DMS79 treated with DMSO at 0.1 percent for 48 hours (cell line): ENCODE measurements at places on chromosomes 3 and 15.

DNA sequence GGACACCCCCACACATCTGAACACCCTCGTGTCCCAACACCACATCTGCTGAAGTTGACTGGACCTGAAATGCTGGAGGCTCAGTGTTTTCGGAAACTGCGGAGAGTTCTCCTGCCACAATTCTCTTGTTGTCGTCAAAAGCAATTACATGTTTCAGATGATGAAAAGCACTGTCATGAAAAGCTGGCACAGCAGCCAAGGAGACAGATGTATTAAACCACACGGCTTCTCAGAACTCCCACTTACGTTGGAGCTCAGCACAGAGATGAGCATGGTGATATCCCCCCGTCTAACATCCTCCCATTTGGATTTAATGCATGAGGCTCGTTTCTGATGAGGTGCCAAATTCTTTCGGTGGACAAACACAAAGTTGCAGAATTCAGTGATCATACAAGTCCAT, 180.1 kb downstream of the RORA start:
- DNase-seq = no peak

DNA sequence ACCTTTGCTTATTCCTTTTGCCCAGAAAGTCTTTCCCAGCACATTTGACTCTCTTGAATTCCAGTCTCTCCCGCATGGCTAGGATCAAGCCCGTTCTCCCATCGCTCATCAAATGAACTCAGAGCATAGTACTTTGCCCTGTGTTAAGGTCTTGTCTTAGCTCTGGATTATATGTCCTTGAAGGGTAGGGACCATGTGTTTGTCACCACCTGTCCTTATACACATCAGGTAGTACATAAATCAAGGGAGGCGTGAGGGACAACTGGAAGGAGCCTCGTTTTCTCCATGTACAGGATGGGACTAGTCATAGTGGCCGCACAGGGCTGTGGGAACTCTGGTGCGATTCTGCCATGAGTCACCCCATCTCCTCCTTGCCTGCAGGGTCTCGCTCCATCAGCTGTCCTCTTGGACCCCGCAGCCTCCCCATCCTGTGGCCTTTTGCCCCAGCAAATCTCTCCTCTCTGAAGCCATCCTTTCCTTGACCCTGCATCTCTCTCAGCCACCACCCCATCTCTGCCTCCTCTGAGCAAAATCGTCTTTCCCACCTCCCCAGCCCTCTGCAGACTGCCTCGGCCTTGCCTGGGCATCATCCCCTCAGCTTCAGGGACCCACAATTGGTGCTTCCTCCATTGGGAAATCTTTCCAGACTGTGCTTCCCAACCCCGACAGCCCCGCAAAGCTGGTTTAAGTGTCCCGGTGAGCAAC, 33.4 kb upstream of the RAB6B start:
- DNase-seq = no peak

DNA sequence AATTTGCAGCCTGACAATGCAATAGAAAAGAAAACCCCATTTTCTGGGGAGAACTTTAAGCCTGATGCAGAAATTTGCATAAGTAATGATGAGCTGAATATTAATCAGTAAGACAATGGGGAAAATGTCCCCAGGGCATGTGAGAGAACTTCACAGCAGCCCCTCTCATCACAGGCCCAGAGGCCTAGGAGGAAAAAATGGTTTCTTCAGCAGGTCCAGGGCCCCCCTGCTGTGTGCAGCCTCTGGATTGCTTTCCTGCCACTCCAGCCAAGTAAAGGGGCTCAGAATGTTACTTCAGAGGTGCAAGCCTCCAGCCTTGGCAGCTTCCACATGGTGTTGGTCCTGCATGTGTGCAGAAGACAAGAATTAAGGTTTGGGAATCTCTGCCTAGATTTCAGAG, 900.3 kb upstream of the ROBO1 start:
- DNase-seq = no peak

DNA sequence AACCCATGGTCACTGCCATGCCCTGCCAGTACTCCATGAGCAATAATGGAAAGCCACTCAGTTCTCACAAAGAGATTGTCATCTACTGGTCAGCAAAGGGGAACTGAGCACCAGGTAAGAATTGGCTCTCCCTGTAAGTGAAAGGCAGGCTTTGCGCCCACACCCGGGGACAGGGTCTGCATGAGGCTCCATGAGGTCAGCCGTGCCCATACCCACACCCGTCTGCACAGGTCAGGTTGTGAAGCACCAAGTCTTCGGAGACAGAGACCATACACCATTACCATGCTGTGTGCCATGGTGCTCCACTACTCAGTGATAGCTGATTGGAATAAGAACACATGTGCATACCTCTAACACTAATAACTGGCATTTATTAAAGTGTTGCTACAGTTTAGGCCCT, 322.9 kb downstream of the EPHB1 start:
- DNase-seq = no peak

- no peak for DNase-seq
Measured at GRCh38 chr3:185763347-185764005, 61.4 kb downstream of the IGF2BP2 start.

DNA sequence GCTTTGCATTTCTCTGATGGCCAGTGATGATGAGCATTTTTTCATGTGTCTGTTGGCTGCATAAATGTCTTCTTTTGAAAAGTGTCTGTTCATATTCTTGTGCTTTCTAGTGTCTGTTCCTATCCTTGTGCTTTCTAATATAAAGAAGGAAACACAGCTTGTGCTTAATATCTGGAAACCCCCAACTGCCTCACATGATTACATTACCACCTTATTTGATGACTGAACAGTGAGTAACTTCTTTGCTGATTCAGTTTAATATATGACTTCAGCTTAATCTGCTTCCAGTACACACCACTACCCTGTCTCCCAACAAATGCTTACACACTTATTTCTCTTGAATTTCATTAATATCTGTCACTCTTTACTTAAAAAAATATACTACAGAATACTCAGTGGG, 835.1 kb downstream of the EDEM1 start:
- DNase-seq = no peak

DNA sequence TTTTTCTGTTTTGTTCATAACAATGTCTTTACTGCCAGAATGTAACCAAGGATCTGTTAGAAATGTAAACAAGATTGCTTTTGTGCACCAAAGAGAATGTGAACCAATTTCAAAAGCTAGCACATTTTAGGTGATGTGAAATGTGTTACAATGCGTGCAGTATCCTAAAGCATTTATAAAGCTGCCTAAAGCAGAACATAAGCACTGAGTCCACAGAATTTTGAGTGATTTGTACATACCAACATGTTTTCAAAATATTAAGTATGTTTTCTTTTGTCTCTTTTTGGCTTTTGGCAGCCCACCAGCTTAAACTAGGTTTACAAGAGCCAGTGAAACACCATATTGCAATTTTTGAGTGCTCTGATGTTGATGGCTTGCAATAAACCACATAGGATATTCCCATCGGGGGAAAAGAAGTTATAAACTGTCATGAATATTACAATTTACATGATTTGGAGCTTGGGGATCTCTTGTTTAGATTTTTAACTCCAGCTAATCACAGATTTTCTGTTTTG, 364.0 kb downstream of the ZIC1 start:
- no peak for DNase-seq

DNA sequence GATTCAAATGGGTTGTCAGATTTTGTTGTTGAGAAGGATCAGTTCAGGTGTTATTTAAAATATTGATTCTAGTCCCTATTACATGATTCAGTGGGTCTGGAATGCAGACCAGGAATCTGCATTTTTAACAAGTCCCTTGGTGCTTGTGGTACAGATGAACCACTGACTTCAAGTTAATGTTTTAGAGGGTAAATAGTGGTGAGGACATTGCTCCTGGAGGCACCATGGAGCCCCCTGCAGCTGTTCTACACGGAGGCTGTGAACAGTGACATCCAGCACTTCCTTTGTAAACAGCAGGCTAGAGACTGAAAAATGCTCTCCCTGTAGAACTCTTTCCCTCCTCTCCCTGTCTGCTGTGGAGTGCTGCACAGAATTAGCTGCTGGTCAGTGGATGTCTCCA, 4.8 kb upstream of the FSIP1 start:
- no peak for DNase-seq

DNA sequence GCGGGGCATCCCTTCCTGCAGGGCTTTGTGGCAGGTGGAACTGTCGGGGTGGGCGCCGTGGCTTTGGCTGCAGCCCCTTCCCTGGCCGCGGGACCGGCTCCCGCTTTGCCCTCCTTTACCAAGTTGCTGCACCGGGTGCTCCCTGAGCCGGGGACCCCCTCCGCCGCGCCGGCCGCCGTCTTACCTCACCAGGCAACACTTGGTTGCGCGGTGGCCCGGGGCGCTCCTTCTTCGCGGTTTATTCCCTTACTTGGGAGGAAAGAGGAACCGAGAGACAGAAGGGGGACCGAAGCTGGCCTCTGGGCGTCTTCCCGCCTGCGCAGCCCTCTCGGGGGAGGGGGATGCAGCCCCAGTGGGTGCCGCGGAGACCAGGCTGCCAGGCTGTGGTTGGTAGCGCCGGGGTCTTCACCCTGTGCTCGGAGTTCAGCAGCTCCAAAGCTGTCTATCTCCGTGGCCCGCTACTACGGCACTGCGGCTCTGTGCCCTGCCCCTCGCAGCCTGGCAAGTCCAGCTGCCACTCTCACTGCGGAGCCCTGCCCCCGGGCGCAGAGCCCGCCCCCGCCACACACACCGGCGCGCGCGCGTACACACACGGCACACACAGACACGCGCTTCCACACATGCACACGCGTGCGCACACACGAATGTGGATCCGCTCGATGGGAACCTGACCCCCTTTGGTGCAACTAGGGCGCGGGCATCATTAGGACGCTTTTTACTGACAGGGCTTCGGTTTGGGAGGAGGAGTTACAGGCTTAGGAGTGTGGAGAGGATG, at the start of gene DGKG:
Gene DGKG (minus strand): TSS at position 473 of the 775 bp plus-strand sequence. CDS start 41,775 bp downstream, outside the sequence.
- DNase-seq = peak; percentile 10

- peak; percentile 68 for DNase-seq
Measured at GRCh38 chr3:77081240-77081661, 41.4 kb downstream of the ROBO2 start.

- DNase-seq = no peak
Measured at GRCh38 chr3:59856934-59857460, 807.2 kb upstream of the CFAP20DC start.

DNA sequence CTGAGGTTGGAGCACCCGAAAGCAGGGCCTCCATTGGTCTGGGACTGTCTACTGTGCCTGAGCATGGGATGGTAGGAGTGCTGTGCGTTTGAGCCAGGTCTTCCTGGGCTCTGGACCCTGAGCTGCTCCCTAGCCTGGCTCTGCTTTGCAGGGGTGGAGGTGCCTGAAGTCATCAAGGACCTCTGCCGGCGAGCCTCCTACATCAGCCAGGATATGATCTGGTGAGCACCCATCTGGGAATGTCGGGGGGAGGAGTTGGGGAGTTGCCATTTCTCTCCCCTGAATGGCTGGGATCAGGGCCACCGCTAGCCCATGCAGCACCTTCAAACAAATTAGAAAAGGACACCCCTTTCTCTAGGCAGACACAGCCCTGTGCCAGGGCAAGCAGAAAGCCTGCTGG, 20.7 kb downstream of the DUOX1 start:
- no peak for DNase-seq

- no peak for DNase-seq
Measured at GRCh38 chr15:55827204-55827603, 84.3 kb upstream of the PRTG start.
